ENCODE measurements at places on chromosomes 2 and 18.

GRCh38 chr18:35938562-35938961 is 33.9 kb upstream of the RMP24 start:
- no peak for DNase-seq

GRCh38 chr2:197575987-197576386 is 60.1 kb downstream of the MOB4 start:
- DNase-seq = no peak

DNA sequence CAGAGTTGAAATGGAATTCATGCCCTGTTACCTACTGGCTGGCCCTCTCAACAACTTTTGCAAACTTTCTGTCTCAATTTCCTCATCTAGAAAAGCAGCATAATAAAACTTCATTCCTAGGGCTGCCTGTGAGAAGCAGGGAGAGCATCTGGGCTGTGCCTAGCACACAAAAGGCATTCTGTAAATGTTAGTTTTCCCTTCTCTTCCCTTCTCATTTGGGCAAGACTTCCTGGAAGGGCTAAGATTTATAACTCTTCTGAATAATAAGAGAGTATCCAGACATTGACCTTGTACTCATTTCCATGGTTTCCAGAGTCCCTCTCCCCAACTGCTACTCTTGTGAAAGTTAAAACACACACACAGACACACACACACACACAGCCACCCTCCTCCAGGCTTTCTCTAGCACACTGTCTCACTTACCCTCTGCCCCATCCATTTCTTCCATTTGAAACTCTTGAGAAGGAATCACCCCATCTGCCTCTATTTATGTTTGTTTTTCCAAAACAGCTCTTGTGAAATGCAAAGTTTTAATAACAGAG is 302.1 kb downstream of the SMAD2 start:
- no peak for DNase-seq

- no peak for DNase-seq
Observed at GRCh38 chr2:67991456-67991855, 71.3 kb downstream of the C1D start.

DNA sequence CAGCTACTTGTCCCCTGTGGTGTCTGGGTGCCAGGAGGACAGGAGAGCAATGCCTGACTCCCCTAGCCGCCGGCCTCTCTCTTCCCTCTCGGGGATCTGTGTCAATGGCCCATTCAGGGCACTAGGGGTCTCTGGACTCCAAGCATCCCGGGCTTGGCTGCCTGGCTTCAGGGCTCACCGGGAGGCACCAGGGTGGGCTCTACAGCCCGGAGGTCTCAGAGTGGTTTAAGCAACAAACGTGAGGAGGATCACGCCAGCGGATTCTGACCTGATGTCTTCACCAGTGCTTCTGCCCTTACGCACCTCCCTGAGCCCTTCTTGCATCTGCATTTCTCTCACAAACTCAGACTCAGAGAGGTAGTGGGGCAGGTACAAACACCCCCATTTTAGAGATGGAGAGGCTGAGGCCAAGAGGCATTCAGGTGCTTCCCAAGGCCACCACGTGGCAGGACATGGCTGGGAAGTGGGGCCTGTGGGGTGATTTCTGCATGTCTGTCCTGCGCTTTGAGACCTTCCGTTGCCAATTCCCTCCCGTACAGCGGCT is 243.0 kb downstream of the CELF4 start:
- DNase-seq = no peak

GRCh38 chr2:213251618-213252017 is 32.6 kb upstream of the SPAG16 start:
- DNase-seq = no peak

DNA sequence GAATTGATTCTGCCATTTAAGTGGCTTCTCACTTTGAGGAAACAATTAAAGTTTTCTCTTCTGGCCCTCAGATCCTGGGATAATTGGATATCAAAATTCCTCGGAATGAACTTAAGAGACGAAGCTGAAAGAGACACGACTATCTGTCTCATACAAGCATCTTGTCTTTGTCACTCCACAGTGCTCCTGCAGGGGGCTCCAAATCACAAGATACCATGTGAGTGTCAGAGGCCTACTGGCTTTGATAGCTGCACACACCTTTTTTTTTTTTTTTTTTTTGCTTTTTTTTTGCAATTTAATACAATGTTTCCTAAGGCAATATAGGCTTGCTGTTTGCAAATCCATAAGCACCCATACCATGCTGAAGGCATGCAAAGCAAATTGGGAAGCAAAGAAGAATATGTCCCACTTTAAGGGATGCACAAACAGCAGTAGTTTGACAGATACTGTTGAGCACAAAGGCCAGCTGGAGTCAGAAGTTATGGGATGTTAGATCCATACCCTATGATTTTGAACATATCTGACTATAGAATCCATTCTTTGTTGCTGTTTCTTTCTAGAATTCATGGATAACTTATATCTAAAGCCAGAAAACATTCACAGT is 109.0 kb upstream of the CBLN2 start:
- no peak for DNase-seq

DNA sequence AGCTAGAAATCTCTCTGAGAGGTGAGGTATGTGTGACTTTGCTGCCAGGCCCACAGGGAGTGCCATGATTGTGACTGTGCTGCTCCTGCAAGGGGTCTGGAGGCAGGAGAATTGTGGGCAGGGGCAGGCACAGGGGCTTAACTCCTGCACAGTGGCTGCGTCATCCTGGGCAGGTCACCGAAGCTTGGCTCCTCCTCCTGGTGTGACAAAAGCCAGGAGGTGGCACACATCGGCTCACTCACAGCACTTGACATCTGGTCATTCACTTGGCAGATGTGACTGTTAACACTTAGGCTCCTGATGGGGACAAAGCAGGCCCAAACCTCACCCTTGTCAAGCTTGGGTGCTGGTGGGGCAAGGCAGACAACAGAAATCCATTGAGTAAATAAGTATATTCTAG is 36.4 kb upstream of the GLI2 start:
- DNase-seq = no peak

DNA sequence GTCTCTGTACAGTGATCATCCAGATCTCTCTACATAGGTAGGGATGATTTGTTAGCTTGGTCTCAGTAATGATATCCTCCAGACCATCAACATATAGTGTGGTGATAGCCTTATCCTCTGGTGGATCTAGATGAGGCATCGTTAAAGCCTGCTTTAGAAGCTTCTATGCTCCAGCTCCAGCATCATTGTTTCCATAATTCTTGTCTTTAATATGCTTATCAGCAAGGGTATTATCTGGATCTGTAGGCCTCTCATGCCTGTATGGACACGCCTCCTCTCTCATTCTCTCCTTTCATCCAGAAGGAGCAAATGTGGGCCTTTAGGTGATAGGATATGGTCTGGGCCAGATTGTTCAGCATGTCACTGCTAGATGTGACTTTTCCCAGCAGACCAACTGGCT is 234.5 kb upstream of the CHST9 start:
- no peak for DNase-seq

DNA sequence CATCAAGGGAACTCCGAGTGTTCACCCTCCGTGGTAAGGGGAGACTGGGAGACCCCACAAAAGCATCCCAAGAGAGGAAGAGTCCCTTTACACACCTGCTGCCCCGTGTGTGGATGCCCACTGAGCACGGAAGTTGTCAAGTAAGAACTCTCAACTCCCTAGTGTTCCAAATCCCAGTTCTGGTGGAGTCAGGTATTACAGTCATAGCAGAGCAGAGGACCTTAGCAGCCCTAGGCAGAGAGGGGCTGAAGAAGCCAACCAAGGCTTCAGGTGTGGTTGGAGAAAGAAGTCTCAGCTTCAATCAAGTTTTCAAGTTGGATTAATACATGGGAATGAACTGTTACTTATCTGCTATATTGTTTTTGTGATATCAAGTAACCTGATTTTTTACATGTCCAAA is 512.5 kb downstream of the RNF144A start:
- no peak for DNase-seq

DNA sequence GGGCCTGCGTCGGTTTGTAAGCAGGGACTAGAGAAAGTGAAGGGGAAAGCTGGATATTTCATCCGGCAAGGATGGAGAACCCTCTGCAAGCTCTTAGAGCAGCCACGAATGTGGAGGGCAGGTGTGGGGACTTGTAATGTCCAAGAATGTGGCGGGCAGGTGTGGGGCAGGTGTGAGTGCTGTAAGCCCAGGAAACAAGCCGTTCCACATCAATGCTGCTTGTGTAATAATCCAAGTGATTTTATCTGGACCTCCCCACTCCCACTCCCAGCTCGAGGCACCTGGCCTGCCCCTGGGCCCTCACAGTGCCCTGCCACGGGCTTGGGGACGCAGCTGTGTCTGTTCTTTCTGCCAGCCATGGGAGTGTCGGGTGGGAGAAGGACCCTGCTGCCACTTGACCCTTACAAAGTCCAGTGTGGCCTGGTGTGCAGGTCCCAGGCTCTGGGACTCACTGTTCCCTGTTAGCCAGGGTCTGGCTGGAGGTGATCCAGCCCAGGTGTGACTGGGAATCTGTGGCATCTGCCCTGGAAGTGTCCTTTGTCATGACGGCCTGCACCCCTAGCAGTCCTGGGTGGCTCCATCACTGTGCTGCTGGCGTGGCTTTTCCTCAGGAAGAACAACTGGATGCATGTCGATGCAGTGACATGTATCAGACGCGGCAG is 42.8 kb downstream of the SOX11 start:
- no peak for DNase-seq

- DNase-seq = no peak
Observed at GRCh38 chr2:109247340-109247739, 118.3 kb downstream of the SH3RF3 start.

DNA sequence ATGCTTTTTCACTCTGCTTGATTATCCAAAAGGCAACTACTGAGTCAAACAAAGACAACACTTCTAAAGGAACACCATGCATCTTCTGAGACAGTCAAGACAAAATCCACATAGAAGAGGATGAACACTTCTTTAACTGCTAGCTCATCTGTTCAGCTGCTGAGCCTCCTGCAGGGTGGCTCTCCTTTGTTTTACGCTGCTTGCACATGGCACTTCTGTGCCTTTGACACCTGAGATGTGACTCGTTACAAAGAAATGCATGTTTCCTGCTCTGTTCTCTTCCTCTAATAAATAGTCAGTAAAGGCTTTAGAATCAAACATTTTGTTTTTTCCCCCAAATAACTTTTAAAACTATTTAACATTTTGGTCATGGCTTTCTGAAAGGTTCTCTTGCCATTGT is 1129.4 kb downstream of the TDRD15 start:
- no peak for DNase-seq

DNA sequence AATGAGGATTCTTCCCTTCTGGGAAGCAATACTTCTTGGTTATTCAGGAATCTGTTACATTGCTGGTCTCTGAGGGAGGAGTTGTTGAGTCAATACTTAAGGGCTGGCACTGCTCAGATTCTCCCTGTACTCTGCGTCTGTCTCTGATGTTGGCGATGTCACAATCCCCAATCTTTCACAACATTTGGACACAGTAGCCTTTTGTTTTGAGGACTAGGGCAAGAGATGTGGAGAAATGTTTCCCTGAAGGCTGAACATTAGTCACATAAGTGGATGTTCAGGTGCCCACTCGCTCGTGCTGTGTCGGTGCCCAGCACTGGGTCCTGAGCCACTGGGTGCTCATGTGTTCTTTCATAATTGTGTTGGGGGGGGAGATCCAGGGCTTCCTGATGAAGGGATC is 55.0 kb downstream of the MAPK4 start:
- no peak for DNase-seq

GRCh38 chr2:102442967-102443828 is 20.2 kb downstream of the IL18RAP start:
- peak; percentile 11 for DNase-seq

DNA sequence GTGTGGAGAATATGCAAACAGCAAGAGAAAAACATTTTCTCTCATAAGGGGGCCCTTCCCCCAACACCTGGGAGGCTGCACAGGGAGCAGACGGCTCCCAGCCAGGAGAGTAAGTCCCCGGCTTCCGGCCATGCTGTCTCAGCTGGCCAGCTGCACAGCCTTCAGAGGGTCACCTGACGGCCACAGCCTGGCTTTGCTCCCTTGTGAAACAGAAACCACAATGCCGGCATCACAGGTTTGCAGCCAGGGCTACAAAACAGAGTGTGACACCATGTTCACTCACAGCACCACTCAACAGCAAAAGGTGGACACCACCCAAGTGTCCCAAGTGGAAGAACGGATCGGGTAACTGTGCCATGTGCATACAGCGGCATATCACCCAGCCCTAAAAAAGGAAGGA is 86.9 kb upstream of the GPC1 start:
- no peak for DNase-seq

All from activated T-helper 1 cell treated with anti-CD3 and anti-CD28 coated beads, Interleukin-2, amount 50 U/mL, for 16 hours (primary cell).